ENCODE measurements at places on chromosomes 13 and 19.

DNA sequence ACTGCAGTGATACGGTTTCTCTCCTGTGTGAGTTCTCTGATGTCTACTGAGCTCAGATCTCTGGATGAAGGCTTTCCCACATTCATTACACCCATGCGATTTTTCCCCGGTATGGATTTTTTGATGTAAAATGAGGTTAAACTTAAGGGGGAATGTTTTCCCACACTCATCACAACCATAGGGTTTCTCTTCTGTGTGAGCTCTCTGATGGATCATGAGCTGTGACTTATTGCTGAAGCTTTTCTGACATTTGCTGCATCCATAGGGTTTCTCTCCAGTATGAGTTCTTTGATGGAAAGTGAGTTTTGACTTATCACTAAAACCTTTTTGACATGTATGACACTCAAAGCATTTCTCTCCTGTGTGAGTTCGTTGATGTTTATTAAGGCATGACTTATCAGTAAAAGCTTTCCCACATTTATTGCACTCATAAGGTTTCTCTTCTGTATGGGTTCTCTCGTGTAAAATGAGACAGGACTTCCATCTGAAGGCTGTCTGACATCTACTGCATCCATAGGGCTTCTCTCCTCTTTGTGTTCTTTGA lies 10.6 kb upstream of the ZNF649 start:
- DNase-seq: no peak

DNA sequence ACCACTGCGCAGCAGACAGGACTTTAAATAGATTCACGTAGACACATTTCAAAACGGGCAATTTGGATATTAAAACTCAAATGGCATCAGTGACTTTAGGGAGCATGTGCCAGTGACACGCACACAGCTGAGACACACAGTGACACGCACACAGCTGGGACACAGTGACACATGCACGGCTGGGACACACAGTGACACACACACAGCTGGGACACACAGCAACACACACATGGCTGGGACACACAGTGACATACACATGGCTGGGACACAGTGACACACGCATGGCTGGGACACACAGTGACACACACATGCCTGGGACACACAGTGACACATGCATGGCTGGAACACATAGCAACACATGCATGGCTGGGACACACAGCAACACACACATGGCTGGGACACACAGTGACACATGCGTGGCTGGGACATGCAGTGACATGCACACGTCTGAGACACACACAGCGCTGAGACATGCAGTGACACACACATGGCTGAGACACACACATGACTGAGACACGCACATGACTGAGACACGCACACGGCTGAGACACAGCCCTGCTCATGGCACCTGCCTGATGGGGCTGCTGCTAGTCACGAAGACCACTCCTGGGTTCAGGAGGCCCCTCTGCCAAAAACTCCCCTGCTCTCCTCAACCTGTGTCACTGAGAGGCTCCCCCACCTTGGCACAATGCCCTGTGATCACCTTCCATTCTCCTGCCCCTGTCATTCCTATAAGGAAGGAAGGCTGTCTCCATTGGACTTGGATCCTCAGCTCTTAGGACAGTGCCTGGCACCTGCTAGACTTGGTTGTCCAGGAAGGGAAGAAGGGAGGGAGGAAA lies 52.5 kb downstream of the SOX1 start:
- no peak for DNase-seq

- DNase-seq: no peak
Observed at GRCh38 chr13:74682746-74683145, 548.5 kb upstream of the KLF12 start.

- DNase-seq: no peak
Observed at GRCh38 chr13:101925731-101926130, 473.3 kb downstream of the ITGBL1 start.

DNA sequence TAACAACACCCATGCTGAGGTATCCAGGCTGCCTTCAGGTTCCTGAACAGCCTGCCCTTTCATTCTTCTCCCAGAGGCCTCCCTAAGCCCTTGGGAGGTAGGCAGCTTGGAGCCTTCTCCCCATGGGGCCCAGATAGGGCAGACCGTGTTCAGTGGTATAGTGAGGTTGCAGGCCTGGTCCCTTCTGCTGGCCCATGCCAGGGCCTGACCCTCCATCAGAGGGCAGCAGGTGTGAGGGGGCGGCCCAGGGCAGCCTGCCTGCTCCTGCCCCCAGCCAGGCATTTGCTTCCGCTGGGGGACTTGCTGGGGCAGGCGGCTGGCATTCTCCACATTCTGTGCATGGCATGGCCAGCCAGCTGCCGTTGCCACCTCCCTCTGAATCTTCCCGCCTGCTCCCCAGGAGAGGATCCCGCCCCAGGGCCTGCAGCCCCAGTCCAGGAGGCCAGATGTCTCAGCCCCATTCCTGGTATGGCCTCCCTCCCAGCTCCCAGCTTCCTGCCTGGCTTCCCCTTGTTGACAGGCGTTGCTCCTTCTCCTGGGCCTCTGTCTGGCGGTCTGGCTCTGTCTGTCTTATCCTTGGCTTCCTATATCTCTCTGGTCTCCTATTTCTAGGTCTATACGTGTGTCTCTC lies 8.9 kb downstream of the CIC start:
- DNase-seq: no peak

- DNase-seq: no peak
Observed at GRCh38 chr19:8074501-8074900, 21.9 kb downstream of the CCL25 start.

DNA sequence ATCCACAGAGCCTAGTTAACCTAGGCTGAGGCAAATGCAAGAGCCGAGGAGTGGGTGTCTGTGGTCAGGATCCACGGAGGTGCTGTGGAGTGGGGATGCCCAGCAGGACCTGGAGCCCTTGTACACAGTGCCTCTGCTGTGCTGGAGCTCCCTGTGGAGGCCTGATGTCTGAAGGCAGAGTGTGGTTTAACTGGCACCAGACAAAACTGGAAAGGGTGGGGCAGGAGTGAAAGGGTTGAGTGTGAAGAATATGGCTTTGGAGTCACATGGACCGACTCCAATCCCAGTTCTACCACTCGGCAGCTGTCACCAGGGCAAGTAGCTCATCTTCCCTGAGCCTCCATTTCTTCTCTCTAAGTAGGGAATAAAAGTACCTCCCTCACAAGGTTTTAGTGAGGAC lies 60.3 kb upstream of the GPR12 start:
- DNase-seq: no peak

DNA sequence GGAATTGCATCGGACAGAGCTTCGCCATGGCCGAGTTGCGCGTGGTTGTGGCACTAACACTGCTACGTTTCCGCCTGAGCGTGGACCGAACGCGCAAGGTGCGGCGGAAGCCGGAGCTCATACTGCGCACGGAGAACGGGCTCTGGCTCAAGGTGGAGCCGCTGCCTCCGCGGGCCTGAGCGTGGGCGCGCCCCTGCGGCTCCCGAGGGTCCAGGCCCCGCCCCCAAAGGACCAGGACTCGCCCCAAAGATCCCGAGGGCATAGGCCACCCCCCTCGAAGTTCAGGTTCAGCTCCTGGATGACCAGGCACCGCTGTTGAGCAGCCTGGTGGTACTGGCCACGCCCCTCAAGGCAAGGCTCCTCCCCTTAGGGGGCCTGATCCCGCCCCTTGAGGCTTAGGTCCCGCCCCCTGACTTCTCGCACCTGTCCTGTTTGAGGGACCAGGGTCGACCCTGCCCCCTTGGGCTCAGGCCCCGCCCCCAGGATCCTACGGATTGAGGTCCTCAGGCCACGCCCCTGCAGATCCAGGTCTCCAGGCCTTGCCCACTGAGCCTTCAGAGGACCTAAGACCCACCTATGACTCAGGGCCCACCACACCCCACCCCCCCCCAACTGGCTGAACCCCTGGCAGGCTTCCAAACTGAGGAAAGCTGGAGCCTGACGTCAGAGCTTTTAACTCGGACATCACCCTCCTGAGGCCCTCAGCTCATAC lies 43.1 kb downstream of the CYP4F22 start:
- DNase-seq: no peak

DNA sequence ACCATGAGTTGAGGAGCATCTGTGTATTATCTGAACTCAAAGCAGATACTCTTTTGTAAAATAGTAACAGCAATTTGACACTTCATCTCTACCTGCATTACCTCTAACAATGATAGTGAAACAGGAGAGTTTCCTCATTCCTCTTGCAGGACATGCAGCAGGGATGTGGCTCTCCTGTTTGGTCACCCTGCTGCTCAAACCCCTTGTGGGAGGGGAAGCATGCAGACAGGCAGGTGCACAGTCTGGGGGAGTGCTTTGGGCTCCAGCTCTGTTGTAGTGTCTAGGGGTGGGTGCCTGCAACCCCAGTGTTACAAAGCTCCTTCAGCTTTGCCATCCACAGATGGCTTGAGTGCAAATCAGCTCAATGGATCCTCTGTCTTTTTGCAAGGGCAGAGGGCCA lies 827.6 kb downstream of the DACH1 start:
- no peak for DNase-seq

DNA sequence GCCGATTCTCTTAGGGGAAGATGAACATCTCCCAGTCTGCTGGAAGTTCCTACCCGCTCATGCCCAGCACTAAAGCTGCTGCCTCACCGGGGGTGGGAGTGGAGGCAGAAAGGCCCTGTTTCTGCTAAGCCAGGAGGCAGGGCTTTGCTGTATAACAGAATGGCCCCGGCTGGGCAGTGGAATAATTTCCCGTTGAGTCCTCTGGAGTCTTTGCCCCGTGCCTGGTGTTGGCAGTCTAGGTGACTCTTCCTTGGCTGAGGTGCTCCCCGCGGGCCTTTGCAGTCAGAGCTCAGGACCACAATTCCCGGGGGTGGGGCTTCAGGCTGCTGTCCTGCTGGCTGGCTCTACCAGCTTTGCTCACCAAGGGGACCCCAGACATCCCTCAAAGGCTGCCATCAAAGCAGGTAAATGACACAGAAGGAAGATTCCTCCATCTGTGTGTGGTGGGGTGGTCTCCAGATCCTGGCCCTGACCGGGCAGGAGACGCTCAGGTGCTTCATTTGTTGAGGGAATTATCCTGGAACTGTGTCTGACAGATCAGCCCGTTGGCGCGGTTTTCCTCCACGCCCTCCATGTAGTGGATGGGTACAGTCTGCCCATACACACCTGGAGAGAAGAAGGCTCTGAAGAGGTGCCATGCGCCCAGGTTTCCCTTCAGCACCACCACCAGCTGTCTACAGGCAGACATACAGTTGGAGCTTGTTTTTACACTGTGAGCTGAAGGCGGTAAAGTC lies 209.9 kb downstream of the TEX29 start:
- DNase-seq: no peak

All from epithelial cell of prostate (primary cell).